ENCODE measurements at places on chromosomes 5 and 9.

GRCh38 chr9:73577848-73578247 is 426.2 kb downstream of the ANXA1 start:
- no peak for DNase-seq

GRCh38 chr9:121925935-121926334 is 167.2 kb downstream of the TTLL11 start:
- DNase-seq = no peak

DNA sequence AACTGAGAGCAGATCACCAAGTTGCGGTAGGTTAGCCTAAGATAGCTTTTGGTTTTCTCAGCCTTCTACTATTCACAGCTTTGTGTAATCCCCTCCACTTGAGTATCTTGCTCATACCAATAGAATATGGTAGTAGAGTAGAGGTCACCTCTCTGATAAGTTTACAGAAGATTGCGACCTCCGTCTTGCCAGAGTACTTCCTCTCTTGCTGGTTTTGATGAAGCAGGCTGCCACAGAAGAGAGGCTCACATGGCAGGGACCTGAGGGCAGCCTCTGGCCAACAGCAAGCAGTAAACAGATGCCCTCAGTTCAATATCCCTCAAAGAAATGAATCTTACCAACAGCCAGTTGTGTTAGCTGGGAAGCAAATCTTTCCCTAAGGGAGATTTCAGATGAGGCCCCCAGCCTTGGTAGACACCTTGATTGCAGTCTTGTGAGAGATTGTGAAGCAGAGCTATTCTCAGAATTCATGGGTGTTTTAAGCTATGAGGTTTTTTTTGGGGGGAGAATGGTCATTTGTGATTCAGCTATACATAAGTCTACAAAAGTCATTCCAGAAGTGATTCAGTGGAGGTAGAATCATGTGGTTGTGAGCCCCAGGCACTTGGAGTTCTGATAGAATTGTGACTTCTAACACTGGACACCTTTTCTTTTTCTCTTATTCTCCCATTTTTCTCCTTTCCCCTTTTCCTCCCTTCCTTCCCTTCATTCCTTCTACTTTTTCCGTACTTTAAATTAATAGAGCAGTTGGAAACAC is 22.7 kb upstream of the CDKN2B start:
- DNase-seq = no peak

GRCh38 chr9:17004500-17004899 is 130.3 kb upstream of the CNTLN start:
- peak; percentile 11 for DNase-seq

GRCh38 chr5:6487081-6487480 is 38.4 kb downstream of the UBE2QL1 start:
- no peak for DNase-seq

GRCh38 chr5:53416144-53416738 is 64.2 kb upstream of the FST start:
- DNase-seq = no peak

GRCh38 chr9:126108240-126108639 is 218.4 kb upstream of the MVB12B start:
- DNase-seq = peak; percentile 69

GRCh38 chr5:52854949-52855348 is 67.2 kb downstream of the ITGA1 start:
- no peak for DNase-seq

GRCh38 chr9:74501570-74501969 is 4.4 kb downstream of the RORB start:
- DNase-seq = no peak

DNA sequence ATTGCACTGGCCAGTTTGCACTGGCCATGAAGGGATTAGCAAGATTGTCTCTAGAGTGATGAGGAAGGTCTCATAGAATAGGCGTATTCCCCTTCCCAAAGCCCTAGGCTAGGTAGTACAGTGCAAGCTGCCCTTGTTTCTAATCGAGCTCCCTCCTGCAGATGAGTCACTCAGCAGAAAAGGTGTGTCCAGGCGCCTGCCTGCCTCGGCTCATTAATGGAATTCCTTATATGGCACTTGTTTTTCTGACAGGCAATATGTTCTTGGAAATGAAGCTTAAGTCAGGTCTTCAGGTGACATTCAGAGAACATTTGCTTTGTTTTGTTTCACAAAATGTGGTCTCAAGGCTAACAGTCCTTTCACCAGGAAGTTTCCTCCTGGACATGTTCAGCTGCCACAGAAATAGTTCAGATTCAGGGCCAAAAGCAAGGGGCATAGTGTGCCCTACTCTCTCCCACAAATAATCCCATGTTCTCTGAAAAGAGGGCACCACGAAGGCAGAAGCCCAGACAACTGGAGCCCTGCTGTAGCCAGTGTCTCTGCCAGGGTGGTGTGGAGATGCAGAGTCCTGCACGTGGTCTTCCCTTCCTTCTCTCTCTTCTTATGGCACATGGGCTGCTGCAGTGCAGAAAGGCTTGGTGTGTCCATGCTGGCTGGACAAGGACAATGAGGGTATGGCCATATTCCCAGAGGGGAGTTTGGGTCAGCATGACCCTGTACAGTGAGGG is 281.1 kb upstream of the MAP3K1 start:
- DNase-seq = no peak

DNA sequence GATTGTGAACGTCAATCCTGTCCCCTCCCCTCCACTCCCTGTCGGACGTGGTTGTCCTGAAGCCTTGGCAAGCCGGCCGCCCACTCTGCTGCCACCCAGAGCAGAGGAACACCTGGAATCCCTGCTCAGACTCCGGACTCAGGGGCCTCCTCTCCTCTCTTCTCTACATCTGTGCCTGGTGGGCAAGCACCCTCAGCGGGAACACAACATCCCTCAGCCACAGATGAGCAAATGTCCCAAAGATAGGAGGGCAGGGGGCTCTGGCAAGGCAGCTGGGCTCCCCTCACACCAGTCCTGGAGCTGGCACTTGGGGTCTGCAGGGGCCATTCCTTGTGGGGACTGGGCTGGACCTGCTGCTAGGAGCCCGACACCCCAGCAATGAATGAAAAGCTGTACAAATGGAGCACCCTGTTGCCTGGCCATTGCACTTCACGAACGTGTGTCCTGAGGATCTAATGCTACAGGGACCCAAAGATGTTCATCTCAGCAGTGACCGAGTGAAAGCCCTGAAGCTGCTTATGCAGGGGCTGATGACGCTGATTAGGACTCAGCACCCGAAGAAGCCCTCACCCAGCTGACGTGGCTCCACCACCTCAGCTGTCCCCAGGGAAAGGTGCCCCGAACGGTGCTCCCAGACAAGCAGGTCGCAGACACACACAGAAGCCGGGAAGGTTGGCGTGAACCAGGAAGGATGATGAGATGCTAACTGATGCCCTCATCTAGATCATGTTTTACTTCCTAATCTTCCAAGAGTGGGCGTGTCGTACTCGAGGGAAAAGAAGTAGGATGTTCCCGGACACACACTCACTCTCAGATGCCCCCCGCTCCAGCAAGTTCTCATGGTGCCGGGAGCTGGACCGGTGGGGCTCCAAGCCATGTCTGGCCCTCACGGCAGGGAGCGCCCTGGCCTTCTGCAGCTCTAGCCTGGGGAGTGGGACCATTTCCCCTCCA is 177.0 kb upstream of the PPP1R26 start:
- DNase-seq = no peak

- DNase-seq = no peak
Measured at GRCh38 chr9:108386032-108386431, 469.8 kb downstream of the ACTL7B start.

DNA sequence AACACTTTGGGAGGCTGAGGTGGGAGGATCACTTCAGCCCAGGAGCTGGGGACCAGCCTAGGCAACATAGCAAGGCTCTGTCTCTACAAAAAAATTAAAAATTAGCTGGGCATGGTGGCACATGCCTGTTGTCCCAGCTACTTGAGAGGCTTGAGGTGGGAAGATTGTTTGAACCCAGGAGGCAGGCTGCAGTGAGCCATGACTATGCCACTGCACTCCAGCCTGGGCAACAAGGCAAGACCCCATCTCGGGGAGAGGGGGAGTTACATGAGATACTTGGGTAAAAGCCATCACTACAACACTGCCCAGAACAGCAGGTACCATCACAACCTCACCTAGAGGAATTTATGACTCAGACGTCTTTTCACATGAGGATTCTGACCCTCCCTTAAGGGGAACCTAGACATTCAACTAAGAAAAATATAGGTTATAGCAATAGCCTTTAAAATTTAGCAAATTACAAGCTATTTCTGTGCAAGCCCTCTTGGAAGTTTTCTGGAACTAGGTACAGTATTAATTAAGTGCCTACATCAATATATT is 143.5 kb downstream of the NFIB start:
- DNase-seq = no peak

- DNase-seq = no peak
Measured at GRCh38 chr5:96826071-96826470, 18.3 kb upstream of the ERAP1 start.

GRCh38 chr9:110029429-110029955 is 178.5 kb downstream of the C9orf152 start:
- DNase-seq = no peak

DNA sequence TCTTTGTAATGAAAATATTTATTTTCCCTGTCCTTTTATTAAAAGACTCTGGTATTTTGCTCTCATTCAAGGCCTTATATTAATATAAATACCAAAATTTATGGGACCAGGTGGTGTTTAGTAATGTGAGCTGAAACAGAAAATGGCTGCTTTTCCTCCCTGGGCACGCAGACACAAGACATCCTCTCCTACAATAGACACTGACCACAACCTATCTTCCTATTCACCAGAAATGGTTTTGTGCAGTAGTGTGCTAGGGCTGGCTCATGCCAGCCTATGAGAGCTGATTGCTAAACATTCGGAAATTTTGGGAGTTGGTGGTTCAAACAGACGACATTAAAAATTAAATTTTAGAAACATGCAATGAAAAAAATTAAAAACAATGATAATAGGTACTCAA is 338.2 kb downstream of the BNC2 start:
- no peak for DNase-seq

DNA sequence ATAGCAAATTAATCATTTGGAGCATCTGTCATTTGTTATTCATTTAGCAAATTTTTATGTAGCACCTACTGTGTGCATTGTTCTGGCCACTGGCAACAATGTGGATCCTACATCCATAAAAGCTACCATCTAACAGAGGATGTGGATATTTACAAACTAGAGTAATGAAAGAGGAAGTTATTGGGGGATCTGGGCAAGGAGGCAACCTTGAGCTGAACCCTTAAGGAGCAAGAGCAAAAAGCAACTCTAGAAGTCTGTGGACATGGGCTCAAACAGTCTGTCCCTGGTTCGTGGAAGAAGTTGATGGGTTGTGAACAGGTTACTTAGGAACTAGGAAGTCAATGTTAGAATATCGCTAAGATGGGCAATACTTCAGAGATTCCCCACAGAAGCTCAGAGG is 259.9 kb downstream of the SYK start:
- no peak for DNase-seq

DNA sequence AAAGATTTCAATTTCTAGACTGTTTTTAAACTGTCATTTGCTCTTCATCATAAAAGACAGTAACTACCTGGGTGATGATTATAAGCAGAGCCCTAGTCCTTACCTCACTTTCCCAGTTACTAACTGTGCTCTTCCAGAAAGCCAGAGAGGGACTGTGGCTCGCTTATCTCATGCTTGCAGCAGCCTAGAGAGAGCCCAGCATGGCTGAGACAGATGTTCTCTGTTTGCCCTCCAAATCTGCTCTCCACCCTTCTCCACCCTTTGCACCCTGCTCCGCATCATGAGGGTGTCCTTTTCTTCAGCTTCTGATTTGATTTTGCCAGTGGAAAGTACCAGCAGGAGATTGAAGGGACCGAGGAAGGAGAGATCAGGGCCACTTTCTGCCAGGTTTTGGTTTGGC is 61.2 kb upstream of the SELENOP start:
- no peak for DNase-seq

DNA sequence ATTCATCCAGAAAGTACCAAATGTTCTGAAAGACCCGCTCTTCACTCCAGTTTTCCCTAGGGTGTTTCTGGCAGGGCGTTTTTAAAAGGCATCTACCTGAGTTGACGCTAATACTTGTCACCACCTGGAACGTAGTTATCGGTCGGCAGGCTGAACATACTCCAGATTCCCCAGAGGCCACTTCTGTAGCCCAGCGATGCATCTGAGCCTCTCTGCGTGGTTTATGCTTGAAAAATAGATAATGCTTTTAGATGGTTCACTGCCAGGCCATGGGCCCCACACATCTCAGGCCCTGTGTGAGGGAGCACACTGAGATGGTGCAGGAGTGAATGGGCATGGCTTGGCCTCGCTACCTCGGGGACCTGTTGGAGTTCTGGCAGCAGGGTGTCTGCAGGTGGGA is 33.0 kb upstream of the NCS1 start:
- no peak for DNase-seq

DNA sequence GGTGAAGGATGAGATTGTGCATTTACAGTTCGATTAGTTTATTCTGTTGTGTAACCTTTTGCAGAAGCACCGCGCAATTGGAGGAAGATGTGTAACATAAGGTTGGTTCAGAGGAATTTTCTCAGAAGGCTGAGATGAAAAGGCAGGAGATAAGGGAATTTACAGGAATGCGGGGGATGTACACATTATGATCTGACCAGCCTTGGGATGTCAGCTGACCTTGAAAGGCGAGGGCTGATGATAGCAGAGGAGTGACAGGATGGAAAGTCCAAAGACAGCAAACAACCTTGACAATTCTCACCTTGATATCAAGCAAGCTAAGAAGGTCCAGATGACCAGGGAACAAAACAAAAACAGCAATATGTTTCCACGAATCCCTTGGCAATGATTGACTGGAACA is 88.8 kb downstream of the OTULIN start:
- no peak for DNase-seq

DNA sequence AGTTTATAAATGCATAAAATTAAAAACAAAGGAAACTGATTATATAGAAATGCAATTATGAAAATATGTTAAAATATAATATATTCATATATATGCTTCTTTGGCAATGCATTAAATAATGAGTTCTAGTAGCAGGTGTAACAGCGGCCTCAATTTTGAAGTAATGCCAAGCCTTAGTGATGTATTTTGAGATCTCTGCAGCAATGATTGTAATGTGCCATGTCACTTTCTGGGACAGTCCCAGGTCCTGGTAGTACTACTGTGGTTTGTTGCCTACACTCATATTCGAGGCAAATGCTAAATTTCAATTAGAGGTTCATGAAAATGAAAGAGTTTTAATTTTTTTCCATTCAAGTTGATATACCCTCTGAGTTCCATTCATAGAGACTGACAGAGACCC is 75.8 kb upstream of the ORM1 start:
- no peak for DNase-seq

GRCh38 chr9:6428940-6429889 is 16.2 kb downstream of the UHRF2 start:
- no peak for DNase-seq

- no peak for DNase-seq
Measured at GRCh38 chr5:175753536-175754402, 95.9 kb downstream of the HRH2 start.

GRCh38 chr9:133403766-133404453 is 13.9 kb downstream of the REXO4 start:
- peak; percentile 82 for DNase-seq

DNA sequence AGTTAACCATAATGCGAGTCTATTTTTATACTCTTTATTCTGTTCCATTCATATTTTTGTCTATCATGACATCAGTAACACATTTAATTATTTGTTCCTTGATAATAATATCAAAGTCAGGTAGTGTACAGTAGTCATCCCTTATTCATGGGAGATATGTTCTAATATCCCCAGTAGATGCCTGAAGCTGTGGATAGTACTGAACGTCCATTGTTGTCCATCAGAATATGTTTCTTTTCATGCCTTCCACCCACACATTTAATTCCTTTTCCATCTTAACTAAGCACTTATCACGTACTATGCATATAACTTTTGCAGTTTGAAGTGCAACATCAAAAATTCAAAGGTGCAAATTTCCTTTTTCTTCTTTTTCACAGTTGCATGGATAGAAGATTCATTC is 53.6 kb downstream of the FER start:
- DNase-seq = no peak
